ENCODE measurements at places on chromosomes 7 and 10.
A peak's percentile ranks its signal among the peaks of the same experiment; 100 is the strongest.

- no peak for DNase-seq
Measured at GRCh38 chr10:46518028-46518725, 38.3 kb downstream of the GPRIN2 start.

GRCh38 chr10:84429926-84430520 is 101.6 kb downstream of the CCSER2 start:
- peak; percentile 47 for DNase-seq

- DNase-seq = no peak
Measured at GRCh38 chr10:25768167-25768566, 165.9 kb upstream of the MYO3A start.

DNA sequence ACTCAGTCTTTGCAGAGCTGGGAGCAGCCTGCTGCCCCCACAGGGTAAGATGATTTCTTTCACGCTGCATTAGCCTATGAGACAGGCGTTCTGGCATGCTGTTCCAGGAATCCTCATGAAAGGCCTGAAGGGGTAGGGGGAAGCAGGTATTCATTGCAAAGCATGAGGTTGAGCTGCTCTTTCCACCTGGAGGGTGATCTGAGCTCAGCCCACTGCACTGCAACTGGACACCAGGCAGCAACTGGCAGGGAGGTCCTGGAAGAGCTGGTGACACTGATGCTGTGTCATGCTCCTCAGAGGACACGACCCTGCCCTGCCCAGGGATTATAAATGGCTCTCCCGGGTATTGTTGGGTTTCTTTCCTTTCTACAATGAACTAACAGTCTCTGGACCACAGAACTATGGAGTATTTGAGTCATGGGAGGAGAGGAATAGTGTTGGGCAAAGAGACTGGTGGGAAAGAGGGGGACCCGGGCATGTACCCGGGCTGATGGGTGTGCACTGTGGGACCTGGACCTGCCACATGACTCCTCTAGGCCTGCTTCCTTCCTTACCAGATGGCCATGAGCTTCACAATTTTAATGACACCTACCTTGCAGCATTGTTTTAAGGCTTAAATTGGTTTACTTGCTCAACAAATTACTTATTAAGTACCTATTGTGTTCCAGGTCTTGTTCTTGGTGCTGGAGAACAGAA is 24.3 kb downstream of the SLC25A28 start:
- no peak for DNase-seq

DNA sequence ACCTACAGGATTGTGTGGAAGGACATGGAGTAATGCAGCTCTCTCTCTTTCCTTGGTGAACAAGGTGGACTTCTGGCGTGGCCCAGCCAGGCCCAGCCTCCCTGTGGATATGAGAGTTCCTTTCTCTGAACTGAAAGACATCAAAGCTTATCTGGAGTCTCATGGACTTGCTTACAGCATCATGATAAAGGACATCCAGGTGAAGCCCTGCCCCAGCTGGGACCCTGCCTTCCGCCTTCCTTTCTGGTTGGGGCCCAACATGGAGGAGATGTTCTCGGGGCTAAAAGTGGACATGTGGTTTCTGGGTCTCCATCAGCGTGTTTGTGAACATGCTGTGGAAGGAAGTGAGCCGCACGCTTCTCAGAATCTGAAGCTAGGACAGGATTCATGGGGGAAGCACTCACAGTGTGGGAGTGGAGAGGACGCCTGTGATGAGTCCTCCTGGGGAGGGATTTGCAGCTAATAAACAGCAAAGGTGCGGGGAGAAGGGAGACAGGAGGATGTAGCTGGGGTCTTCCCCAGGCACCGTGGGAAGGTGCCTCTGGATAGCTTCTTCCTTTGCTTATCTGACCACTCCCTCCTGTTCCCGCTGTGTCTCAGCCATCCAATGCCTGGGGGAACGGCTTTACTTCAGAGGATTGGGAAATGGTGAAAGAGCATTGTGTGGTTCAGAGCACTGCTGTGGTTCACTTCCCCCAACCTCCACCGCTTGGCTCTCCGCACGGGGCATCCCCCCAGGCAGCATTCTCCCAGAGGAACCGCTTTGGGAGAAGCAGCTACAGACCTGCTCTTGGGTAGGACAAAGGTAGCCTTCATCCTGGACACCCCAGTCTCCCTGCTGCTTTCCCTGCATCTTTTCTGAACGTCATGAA is 5.5 kb downstream of the CPA5 start:
- DNase-seq = no peak

DNA sequence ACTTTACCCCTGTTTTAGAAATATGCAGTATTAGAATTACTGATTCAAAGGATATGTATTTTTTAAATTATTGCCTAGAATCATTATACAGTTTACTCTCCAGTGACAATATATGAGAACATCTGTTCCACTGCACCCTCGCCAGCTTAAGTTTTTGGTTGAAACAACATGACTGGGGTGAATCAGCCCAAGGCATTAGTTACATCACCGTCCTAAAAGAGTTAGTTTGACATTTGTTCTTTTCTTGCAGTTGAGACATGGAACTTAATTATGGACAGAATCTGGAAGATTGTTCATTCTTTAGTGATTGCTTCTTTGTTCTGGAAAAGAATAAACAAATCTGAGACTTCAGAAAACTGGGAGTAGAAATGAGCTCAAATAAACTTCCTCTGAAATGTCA is 167.3 kb upstream of the DKK1 start:
- DNase-seq = no peak

GRCh38 chr7:7157887-7158271 is 24.5 kb upstream of the C1GALT1 start:
- DNase-seq = no peak

DNA sequence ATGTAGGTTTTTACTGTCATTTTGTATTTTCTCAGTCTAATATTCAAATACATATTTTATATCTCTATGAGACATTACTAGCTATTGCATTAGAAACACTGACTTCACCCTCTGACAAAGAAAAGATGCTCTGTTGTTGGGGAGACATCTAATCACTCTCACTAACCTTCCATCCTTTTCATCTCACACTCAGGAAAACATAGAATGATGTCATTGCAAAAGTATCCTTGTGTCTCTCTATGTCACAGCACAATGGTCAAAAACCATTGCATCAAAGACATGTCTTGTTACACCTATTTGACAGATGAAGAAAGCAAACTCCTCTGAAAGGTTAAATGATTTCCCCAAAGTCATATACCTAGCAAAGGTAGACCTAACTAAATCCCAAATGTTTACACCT is 231.3 kb upstream of the PTN start:
- no peak for DNase-seq

GRCh38 chr7:150988230-150989226 is 2.3 kb upstream of the NOS3 start:
- peak; percentile 18 for DNase-seq

DNA sequence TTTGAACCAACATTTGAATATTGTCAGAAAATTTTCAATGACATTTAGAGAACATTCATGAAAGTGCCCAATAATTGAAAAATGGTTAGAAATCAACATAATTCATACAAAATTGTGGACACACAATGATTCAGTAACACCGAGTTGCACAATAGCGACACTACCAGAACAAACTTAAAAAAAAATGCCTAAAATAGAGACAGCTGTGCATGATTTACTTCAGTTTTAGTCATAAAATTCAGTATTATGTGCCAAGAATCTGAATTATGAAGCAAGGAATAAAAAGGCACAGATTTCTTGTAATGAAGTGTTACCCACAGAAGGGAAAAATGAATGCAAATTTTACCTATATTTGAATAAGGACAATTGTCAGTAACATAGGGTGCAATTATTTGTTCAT is 396.0 kb downstream of the SEMA3D start:
- no peak for DNase-seq

DNA sequence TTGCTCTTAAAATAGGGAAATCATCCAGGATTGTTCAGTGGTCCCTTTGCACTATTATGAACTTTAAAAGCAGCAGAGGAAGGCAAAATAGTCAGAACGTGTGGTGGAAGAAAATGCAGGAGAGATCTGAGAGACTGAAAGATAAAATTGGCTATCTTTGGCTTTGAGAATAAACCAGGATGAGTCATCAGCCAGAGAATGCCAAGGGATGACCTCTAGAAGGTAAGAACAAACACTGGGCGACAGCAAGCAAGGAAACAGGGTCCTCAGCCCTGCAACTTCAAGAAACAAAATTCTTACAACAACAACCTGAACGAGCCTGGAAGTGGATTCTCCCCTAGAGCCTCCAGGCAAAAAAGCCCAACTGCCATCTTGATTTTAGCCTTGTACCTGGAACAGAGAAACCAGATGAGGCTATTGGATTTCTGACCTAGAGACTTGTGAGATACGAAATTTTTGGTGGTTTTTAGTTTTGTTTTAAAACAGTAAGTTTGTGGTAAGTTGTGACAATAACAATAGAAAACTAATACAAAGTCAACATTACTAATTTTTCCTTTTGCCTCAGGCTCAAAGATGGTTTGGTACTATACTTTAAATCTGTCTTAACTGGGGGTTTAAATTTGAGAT is 130.2 kb upstream of the CNTNAP2 start:
- no peak for DNase-seq

GRCh38 chr7:44827567-44827966 is 20.3 kb downstream of the H2AZ2 start:
- DNase-seq = no peak

DNA sequence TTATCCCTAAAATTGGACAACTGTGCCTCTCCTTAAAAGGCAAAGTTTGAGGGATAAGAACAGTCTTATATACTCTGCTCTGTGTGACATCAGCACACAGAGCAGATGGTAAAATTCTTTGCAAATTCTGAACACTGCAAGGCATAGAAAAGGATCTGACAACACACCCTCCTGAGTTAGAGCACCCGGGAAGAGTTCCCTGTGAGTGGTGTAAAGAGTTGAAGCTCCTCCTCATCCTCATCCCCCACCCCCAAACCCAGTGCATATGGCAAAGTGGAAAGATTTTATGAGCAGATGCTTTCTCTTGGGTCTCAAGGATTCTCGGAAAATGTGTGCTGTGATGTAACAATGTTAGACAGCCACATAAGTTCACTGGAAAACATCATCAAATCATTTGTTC is 40.0 kb upstream of the DGKI start:
- no peak for DNase-seq

GRCh38 chr7:150831851-150832250 is 20.5 kb upstream of the AOC1 start:
- DNase-seq = no peak

Data from CD14-positive monocyte (primary cell).